ENCODE measurements at places on chromosomes 5 and 9.

GRCh38 chr5:34597034-34598027, 58.8 kb upstream of the RAI14 start:
- no peak for DNase-seq

- no peak for DNase-seq
Observed at GRCh38 chr9:137449931-137450538, 8.9 kb upstream of the ENTPD8 start.

GRCh38 chr9:117305454-117305853, 109.4 kb downstream of the ASTN2 start:
- no peak for DNase-seq

- DNase-seq, result no peak
Observed at GRCh38 chr9:10003047-10003446, 609.8 kb downstream of the PTPRD start.

- DNase-seq, result no peak
Observed at GRCh38 chr5:17398431-17398830, 99.6 kb upstream of the TAF11L2 start.

- no peak for DNase-seq
Observed at GRCh38 chr5:166617507-166617906, 1673.9 kb upstream of the WWC1 start.

- DNase-seq, result no peak
Observed at GRCh38 chr5:96379896-96380295, 53.2 kb downstream of the PCSK1 start.

DNA sequence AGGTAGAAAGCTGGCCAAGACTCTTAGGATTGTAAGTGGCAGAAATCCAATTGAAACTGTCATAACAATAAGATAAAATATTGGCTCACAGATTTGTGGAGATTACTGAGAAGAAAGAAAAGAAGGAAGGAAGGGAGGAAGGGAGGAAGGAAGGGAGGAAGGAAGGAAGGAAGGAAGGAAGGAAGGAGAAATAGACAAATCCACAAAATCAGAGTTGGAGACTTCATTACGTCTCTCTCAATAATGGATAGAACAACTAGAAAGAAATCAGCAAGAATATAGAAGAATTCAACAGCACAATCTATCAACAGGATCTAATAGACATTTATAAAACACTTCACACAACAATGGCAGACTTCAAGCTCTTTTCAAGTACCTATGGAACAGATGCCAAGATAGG, 17.9 kb upstream of the PAM start:
- no peak for DNase-seq

DNA sequence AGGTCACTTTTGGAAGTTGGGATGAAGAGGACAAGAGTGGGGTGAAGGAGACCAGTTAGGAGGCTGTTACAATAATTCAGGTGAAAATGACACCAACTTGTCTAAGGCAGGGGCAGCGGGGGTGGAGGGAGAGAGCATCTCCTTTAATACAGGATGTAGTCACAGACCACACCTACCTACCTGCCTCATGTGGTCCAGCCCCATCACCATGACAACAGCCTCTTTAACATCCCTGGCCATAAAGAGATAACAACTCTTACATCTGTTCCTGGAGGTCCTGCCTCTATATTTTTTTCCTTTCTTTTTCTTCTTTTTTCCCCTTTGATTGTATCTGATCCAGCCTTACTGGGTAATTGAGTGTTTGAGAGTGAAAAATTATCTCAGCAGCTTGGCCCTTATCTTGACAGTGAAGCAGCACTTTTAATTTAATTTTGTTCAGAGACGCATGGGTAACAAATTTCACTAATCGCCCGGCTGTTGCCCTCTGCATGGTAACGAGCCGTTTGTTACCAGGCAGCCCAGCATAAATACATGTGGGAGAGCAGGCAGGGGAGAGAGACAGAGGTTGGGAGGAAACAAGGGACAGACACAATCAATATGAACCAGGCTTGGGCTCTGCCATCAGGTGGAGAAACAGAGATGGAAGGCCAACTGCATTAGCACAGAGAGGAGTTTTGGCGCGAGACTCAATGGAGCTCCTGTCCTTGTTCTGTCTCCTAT, 338.1 kb downstream of the ASTN2 start:
- no peak for DNase-seq

DNA sequence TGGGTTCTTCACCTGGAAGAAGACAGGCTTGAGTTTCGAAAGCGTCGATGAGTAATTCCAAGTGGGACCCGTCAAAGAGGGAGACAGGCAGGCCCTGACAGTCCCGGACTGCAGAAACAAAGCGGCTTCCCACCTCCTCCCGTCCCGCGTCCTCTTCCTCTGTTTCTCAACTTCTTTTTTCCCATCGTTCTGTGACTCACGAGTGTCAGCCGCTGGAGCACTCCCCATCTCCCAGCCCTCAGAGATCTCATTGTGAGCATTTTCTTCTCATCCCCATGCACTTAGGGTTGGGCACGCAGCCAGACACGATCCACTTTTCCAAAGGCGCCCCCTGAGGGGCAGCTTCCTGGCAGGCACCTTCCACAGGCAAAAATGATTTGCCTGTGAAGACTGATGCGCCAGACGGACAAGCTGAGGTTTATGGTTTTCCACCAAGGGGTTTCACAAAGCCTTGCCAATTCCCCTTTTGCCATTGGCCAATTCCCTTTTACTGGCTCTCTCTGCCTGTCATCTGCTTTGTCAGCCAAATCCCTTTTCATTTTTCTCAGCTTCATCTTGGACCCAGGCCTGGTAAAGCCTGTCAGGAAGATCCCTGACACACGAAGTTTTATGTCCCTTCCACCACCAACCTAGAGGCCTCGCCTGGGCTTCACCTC, 86.5 kb upstream of the ANKRD55 start:
- DNase-seq, result no peak

DNA sequence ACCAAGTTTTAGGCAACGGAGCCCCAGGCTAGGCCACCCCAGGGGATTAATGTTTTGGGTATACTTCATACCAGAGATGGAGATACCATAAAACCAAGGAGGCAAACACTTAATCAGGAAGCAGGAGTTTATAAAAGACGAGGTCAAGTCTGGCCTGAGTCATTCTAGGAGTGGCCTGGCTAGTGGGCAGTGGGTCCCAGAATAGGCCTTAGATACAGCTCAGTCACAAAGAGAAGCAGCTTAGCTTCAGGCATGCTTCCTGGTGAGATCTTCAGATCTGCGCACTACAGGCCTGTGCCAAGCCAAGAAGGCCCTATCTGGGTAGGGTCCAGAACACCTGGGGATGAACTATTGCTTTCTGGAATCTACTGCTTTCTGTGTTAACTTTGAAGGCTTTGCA, 20.6 kb upstream of the NR5A1 start:
- DNase-seq, result no peak

DNA sequence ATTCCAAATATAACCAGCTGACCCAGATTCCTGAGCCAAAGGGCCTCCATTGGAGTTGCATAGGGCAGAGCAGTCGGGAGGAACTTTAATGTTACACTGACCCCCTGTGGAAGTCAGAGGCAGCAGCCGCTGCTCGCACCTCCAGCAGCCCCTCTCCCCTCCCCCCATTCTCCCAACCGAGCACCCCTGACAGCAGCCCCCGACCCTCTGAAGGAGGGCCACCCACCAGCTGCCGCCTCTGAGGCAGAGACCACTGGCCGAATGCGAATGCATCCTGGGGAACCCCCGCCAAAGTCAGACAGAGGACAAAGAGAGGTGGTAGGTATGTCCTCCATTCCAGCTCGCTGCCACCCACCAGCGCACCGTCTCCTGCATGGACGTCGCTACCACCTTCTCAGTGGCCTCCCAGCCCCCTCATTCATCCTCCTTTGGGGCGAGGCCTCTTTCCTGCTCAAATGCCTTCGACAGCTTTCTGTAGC, 231.0 kb downstream of the CDK5RAP2 start:
- DNase-seq, result peak; percentile 29

GRCh38 chr9:114281473-114282103, 41.3 kb upstream of the ORM1 start:
- DNase-seq, result no peak

- no peak for DNase-seq
Observed at GRCh38 chr5:174312270-174312617, 266.7 kb downstream of the NSG2 start.

DNA sequence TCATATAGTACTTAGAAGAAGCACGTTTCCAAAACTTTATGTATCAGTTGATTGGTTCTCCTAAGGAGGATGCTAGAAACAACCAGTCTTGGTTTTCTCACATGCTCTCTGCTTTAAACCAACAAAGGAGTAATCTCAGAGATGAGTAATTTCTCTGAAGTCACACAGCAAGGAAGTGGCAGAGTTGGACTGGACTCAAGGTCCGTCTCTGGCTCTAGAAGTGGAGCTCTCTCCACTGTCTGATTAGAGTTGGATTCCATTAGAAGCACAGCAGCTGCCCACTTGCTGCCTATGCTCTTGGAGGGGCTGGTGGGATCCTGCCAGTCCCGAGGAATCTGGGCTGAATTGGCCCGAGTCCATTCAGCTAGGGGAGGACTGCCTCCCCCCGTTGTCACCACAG, 21.0 kb downstream of the RALGPS1 start:
- no peak for DNase-seq

GRCh38 chr9:128323212-128323730, 632 bp downstream of the COQ4 start:
- no peak for DNase-seq

DNA sequence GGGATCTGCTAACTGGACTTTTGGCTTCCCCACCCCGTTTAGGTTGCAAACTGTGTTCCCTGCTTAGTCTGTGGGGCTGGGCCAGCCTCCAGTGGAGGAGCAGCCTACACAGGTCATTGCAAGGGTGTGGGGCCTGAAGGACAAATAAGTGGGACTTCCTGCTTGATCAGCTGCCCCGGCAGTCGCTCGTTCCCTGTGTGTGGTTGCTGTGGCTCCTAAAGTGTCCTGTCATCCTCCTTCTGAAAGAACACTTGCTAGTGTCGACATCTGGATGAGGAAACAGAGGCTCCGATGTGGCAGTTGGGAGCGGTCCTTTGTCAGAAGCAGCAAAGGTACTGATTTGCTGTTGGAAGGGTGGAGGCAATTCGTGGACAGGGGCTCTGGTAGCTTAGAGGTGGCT, 88.9 kb upstream of the TBCA start:
- DNase-seq, result no peak

GRCh38 chr5:144015961-144016360, 154.5 kb downstream of the YIPF5 start:
- DNase-seq, result no peak

GRCh38 chr9:131148966-131149687, 23.7 kb downstream of the NUP214 start:
- DNase-seq, result no peak

DNA sequence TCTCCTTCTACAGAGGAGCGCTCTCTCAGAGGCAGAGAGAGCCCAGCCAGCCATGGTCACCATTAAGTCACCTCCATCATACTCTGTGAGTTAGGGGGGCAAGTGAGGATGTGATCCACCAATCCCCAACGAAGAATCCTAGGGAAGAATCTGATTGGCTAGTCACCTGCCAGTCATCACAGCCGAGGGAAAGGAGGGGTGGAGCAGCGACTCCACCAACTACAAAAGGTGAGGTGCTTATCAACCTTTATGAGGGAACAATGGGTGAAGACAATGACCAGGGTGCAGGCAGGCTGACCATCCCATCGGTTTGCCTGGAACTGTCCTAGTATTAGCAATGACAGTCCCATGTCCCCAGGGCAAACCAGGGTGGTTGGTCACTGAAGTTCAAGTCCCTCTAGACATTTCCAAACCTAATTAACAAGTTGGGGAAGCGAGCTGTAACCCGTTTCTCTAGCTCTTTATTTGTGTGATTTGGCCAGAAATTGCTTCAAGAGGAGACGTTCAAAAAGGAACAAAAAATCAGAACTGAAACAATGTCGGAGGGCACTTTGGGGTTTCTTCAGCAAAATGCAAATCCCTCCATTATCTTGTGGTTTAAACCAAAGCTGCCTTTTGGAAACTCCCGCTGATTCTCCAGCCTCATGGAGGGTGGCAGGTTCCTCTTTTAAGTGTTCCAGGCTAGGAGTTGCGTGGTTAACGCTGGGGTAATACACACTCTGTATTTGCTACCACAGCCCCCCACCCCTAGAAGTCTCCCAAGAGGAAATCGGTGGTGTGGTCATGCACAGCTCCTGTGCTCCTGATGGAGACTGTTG, 18.8 kb upstream of the FCN1 start:
- no peak for DNase-seq

GRCh38 chr9:126379661-126380360, 53.2 kb downstream of the MVB12B start:
- no peak for DNase-seq

- no peak for DNase-seq
Observed at GRCh38 chr5:173515526-173515925, 100.9 kb downstream of the BOD1 start.

DNA sequence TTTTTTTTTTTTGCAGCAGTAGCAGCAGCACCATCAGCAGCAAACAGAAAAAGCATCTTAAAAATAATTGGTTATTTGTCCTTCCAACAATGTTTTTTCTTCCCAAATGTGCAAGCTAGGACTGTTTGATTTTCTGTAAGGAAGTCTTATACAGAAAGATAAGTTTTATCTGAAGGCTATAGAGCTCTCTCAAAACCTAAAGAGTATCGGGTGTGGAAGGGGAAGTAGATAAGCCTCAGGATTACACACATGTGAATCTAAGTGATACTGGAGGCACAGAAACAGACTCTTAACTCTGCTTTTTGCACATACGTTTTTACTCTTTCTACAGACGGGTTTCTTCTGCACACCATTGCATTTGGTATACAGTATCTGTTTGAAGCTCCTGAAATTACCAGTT, 184.4 kb upstream of the FTMT start:
- no peak for DNase-seq

- peak; percentile 53 for DNase-seq
Observed at GRCh38 chr9:126965541-126966428, 51.2 kb downstream of the RALGPS1 start.

DNA sequence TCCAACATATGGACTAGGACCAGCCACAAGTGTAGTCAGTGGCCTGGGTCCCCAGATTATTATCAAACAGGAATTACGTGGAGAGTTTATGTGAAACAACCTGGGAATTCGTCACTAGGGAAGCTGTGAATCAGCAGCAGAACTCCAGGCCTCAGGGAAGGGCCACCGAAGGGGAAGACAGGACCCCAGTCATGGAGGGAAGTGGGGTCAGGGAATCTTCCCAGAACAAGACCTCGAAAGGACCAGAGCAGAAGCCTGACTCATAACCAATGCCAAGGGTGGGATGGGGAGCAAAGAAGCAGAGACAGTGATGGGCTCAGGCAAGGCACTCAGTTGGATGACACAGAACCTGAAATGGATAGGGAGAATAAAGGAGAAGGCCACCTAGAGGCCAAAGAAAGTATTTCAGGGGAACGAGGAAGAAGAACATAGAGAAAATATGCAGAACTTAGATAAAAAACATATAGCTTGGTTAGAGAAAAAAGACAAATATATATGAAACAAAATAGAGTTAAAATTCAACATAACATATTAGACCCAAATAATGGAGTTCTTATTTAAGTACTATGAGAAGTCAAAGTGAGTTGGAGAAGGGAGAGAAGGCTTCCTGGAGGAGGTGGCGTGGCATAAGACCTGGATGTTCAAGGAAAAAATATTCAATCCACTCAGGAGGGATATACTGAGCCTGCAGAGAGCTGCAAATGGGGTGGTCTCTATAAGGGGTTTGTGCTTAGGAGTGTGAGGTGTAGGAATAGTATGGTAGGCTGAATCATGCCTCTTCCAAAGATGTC, 66.7 kb upstream of the CAST start:
- DNase-seq, result peak; percentile 37

GRCh38 chr5:122909470-122910100, 64.2 kb downstream of the SNX24 start:
- DNase-seq, result no peak

- DNase-seq, result no peak
Observed at GRCh38 chr5:124061068-124061430, 549.1 kb downstream of the CSNK1G3 start.

- DNase-seq, result no peak
Observed at GRCh38 chr9:69397384-69398214, 72.6 kb downstream of the ENTREP1 start.
